Right cardiac atrium (tissue), 5 donors: ENCODE measurements at places on chromosomes 3 and 15.
A peak's percentile ranks its signal among the peaks of the same experiment; 100 is the strongest.

- DNase-seq: no peak
These were observed 3.4 kb downstream of the RNU6-1 start for GRCh38 chr15:67836477-67836876.

GRCh38 chr3:71152892-71153265 lies 430.6 kb downstream of the FOXP1 start:
- no peak for DNase-seq

- peak; percentile 42 for DNase-seq
These were observed 36.2 kb upstream of the LDHAL6B start for GRCh38 chr15:59170295-59171066.

- no peak for DNase-seq
These were observed 34.7 kb upstream of the GREM1 start for GRCh38 chr15:32682977-32683630.

DNA sequence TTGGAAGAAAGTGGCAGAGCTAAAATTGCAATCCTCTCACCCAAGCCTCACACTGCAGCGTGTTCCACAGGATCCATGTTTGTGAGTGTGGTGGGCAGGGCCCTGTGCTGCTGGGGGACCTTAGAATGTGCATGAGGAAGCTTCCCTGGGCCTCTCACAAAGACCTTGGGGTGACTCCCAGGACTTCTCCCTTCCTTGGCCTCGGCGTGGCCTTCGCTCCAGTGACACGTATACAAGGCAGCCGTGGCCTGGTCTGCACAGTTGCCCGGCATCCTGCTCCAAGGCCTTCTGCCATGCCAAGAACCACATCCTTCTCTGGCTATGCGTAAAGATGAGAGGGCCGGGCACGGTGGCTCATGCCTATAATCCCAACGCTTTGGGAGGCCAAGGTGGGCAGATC lies 196.4 kb downstream of the UACA start:
- DNase-seq: no peak

- no peak for DNase-seq
These were observed 177.4 kb downstream of the POTEB3 start for GRCh38 chr15:21262851-21263425.

- no peak for DNase-seq
These were observed 62.7 kb upstream of the TNFSF10 start for GRCh38 chr3:172585954-172586353.

DNA sequence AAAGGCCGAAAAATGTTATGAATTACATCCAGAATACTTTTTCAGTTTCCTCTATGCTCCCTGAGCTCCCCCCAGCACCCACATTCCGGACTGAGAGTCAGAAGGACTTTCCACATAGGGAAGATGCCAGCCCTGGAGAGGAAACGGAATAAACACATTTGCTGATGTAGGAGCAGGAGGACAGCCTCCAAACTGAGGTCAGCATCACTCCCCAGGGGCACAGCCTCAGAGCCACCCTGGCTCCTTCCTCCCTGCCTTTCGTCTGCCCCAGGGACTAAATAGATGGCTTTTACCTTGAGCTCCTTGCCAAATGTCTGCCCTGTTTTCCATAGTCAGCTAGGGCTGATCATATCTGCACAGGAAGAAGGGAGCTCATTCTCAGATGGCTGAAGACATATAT lies 22.6 kb upstream of the SLCO2A1 start:
- DNase-seq: no peak

DNA sequence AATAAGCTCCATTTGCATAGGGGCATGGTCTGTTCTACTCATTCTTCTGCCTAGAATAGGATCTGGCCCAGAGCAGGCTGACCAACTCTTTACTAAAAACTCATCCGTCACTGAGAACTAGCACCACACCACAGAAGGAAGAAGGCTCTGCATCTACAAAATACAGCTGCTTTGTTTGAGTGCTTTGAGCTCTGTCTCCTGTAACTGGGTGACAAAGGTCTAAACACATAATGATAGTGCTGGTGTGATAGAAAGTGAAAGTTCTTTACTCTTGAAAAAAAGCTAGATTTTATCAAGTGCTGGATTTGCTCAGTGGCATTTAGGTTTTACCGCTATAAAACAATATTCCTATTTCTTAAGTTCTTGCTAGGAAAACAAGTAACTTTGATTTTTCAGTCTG lies 140.7 kb downstream of the FHIT start:
- no peak for DNase-seq

DNA sequence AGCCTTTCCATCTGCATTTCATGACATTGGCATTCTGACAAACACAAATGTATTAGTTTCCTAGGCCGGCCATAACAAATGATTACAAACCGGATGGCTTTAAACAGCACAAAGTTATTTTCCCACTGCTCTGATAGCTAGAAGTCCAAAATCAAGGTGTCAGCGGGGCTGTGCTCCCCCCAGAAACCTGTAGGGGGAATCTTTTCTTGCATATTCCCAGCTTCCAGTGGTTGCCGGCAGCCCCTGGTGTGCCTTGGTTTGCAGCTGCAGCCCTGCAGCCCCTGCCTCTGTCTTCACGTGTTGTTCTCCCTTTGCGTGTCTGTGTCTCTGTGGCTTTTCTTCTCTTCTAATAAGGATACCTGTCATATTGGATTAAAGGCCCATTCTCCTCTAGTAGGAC lies 79.0 kb upstream of the CDV3 start:
- DNase-seq: no peak

DNA sequence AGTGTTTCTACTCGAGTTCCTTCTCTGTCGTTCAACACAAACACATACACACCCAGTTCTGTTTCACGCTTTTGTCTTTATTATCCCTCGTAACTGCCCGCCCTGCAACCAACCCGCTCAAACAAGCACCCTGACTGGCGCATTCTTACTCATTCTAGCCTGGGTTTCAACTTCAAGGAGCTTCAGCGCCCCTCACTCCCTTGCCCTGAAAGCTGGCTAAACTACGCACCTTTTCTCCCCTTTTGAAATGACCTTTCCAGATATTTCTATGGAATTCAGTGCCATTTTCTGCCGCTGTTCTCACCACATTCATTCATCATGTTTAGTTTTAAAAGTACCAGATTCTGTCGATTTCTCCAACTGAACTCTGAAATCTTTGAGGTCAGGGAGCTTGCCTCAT lies 653 bp upstream of the MFSD1 start:
- DNase-seq: peak; percentile 34

- DNase-seq: no peak
These were observed 414 bp upstream of the TMEM115 start for GRCh38 chr3:50359760-50360110.

DNA sequence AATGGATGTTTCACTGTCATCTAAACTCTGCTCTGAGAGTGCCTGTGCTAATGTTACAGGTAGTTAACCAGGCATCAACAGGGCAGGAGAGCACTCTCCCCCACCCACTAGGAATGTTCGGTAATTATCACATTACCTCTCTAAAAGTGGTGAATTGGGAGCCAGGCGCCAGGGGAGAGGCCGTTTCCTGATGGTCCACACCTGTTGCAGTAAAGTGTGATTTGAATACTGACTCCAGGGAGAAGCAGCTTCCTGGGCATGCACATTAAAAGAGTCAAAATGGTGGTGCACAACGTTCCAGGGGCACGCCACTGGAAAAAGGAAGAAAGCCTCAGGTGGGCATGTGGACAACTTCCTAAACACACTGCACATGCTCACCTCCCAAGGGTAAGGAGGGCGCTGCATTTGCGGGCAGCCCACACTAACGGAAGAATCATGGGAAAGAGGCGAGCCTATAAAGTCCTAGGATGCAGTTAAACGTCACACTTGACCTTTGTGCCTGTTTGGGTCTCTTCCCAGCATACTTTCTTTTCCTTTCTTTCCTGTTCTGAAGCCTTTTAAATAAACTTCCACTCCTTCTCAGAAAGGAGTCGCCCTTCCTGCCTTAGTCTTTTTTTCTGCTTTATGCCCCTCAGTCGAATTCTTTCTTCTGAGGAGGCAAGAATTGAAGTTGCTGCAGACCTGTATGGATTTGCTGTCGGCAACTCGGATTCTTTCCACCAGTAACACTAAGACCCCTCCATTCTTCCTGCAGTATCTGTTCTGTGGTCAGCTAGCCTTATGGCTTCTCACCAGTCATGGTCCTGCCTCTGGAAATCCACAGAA lies 28.9 kb upstream of the GPD1L start:
- peak; percentile 22 for DNase-seq

- DNase-seq: no peak
These were observed 13.9 kb downstream of the YEATS2 start for GRCh38 chr3:183711516-183711915.

DNA sequence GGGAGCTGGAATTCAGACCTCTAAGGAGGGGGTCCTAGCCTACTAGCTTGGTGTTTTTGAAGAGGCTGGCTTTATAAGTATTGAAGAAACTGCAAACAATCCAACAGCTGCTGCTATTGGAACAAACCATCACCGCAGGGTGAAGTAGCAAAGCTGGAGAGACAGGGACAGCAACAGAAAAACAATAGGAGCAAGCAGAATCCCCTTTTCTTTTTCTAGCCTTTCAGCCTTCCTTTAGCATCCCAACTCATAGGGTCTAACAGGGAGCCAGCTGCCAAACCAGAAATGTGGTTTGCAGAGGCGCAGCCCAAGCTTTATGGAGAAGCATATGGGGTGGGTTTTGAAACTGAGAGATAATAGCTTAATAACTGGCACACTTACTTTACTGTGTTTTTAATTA lies 106.2 kb upstream of the CHMP2B start:
- no peak for DNase-seq

- peak; percentile 82 for DNase-seq
These were observed 5.8 kb downstream of the PRKCD start for GRCh38 chr3:53166781-53167291.

GRCh38 chr3:169173231-169173630 lies 490.3 kb downstream of the MECOM start:
- no peak for DNase-seq

GRCh38 chr3:128493570-128494366 lies 767 bp upstream of the GATA2 start:
- DNase-seq: no peak

- no peak for DNase-seq
These were observed 1016.0 kb downstream of the MCTP2 start for GRCh38 chr15:95247071-95247984.

DNA sequence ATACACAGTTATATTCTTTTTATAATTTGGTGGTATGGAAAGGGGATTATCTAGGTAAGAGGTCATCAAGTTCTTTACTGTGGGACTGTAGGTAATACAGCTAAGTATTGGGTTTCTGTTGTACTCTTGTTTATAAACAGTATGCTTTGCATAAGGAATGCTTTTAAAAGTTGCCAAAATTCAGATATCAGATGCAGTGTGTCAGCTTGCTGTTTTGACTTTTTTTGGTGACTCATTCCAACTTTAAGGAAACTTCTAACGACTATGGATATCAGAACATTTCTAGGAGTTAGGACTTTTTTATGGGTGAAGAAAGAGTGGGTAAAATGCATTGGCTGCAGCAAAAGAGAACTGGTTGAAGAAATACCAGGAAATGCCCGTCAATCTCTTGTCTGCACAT lies 2.8 kb downstream of the SCAANT1 start:
- DNase-seq: no peak
